Naive thymus-derived CD8-positive, alpha-beta T cell (primary cell): ENCODE measurements at places on chromosomes 13 and 19.

DNA sequence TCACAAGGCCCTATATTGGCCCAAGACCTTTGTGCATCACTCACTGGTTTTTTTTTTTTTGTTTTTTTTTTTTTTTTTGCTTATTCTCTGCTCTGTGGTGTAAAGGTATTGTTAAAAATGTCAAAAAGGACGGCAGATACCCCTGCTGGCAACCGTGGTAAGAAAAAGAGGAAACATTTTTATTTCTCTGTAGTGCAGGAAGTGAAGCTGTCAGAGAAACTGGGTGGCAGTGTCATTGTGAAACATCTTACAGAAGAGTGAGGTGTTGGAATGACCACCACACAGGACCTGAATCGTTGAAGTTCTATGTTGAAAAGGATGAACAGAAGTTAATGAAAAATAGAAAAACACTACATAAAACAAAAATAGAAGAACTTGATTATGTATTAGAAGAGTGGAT, 346.4 kb downstream of the FGF9 start:
- no peak for DNase-seq

GRCh38 chr13:39144391-39144790, 106.1 kb downstream of the NHLRC3 start:
- DNase-seq, result no peak

DNA sequence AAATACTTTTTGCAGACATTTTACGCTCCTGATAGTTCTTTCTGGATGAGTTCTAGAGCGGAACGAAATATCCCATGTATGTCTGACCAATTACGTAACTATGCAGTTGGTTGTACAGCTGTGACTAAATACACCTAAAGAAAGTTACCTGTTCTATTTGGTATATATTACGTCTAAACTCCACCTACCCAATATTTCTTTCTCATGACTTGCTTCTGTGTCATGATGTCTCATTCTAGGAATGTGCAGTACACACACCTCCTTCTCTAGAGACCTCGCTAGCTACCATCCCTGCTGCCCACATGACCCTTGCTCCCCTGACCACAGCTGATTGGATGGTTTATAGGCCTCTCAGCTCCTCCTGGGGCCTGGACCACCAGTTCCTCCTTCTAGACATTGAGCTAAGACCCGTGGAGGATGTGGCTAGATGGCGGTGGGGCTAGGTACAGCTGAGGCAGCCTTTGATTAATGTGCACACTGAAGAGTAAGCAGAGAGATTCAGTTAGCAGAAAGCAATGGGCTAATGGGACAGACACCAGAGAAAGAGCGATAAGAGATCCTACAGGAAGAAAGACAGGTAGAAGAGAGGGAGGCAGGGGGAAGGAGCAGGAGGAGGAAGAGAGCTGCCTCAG, 422.1 kb downstream of the COG6 start:
- DNase-seq, result no peak

DNA sequence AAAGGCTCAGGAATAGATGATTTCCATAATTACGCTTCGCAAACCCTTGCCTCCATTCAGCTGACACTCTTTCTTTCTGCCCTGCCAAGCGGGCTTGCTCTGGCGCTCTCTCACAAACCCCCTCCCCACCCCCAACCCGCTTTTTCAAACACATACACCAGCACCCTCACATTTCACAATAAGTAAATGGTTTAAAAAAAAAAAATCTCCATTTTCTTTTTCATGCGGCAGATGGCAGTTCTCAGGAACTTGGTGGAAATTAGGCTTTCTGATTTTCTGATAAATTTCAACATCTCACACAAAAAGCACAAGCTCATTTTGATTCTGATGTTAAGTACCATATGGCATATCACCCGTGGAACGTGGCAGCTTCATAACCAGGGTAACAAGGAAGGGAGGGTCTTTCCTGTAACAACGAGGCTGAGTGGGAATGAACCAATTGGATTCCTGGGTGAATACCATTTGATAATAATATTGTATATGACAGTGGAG, 43.8 kb downstream of the C13orf42 start:
- DNase-seq, result no peak

GRCh38 chr19:5196832-5197231, 143.8 kb downstream of the PTPRS start:
- no peak for DNase-seq

- DNase-seq, result no peak
Observed at GRCh38 chr19:34148658-34149185, 23.6 kb upstream of the LSM14A start.

GRCh38 chr19:44947041-44947581, 1.3 kb downstream of the APOC2 start:
- no peak for DNase-seq

DNA sequence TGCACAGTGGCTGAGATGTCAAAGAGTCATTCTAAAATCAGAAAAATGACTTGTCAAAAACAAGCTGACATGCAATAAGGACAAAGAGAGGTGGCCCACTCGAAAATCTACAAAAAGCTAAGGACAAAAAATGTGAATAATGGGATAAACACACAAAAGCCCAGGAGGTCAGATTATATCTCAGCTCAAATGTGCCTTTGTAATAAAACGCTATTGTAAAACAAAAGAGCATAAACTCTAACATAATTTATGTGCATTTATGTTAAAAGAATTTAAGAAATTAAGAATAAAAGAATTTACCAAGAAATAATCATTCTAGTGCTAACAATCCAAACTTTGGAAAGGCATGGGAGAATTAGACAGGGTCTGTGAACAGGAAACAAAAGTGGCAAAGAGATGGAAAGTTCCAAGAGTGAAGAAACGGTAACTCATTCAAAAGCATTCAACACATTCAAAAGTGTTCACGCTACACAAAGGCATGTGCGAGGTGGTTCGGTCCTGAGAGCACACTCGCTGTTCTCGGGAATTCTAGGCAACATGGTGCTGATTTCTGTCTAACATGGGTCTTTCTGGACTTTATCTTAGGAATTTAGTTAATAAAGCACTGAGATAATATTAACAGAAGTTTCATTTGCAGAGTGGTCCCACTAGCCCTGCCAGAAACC, 197.7 kb downstream of the KATNAL1 start:
- DNase-seq, result no peak

- DNase-seq, result no peak
Observed at GRCh38 chr19:52603558-52604207, 33.6 kb downstream of the ZNF701 start.

GRCh38 chr13:23322353-23323336, 110.9 kb downstream of the SACS start:
- DNase-seq, result no peak

GRCh38 chr19:34990578-34991192, 9.4 kb upstream of the GRAMD1A start:
- DNase-seq, result no peak

DNA sequence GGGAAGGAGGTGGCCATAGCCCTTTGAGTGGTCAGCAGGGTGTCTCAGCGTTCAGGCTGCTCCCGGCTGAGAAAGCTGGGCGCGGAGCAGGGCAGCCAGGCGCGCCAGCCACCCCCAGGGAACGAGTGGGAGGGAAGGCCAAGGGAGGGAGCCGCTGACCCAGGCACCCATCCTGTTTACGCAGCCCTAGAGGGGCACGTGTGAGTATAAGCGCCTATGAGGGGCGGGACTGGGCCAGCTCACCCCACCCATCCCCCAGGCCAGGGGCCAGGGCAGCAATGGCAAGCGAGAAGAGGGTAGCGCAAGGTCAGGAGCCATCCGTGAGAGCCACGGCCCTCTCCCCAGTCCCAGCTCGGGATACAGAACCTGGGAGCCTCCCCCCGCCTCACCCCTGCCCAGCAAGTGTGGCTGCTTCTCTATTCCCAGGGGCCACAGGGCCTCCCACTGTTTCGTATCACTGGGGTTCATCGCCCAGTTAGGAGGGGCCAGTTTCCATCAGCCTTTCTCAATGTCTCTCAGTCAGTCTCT, 897 bp upstream of the DMKN start:
- DNase-seq, result no peak

GRCh38 chr13:28490061-28490460, 4.9 kb downstream of the FLT1 start:
- no peak for DNase-seq

- DNase-seq, result no peak
Observed at GRCh38 chr19:1744133-1744665, 9.1 kb upstream of the ONECUT3 start.

DNA sequence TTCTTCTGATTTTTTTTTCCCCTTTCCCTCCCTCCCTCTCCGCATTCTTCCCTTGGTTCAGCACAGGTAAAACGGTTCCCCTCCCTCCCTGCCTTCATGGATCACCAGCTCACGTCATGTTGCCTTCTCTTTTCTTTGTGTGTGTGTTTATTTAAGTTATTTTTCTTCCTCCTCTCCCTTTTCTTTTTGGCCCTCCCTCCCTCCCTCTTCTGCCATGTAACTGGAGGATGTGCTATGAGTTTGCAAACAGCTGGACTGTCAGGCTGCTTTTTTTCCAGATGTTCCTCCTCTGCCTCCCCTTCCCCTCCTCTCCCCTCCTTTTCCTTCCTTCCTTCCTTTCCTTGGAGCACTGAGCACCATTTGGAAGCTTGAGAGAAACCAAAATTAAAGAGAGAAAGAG, 2.0 kb downstream of the LENG9 start:
- DNase-seq, result no peak

GRCh38 chr13:97945792-97946419, 7.6 kb upstream of the IPO5 start:
- DNase-seq, result no peak

DNA sequence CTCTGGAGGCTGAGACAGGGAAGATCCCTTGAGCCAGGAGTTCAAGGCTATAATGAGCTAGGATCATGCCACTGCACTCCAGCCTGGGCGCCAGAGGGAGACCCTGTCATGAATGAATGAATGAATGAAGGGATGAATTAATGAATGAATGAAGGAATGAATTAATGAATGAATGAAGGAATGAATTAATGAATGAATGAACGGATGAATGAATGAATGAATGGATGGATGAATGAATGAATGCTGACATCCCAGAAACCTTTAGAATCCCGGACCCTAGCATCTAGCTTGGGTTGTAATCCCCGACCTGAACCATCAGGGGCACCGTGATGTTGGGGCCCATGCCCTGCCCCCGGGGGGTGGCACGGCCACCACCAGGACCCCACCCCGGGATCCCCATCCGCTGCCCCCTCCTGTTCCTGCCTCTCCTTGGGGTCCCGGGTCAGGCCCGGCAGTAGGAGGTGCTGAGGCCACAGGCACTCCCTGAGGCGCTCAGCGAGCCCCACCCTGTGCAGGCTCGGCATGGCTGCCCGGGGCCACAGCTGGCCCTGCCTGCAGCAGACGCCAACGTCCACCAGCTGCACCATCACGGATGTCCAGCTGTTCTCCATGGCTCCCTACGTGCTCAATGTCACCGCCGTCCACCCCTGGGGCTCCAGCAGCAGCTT, 3.4 kb downstream of the EBI3 start:
- no peak for DNase-seq

GRCh38 chr13:84038001-84038400, 155.7 kb upstream of the SLITRK1 start:
- DNase-seq, result no peak

DNA sequence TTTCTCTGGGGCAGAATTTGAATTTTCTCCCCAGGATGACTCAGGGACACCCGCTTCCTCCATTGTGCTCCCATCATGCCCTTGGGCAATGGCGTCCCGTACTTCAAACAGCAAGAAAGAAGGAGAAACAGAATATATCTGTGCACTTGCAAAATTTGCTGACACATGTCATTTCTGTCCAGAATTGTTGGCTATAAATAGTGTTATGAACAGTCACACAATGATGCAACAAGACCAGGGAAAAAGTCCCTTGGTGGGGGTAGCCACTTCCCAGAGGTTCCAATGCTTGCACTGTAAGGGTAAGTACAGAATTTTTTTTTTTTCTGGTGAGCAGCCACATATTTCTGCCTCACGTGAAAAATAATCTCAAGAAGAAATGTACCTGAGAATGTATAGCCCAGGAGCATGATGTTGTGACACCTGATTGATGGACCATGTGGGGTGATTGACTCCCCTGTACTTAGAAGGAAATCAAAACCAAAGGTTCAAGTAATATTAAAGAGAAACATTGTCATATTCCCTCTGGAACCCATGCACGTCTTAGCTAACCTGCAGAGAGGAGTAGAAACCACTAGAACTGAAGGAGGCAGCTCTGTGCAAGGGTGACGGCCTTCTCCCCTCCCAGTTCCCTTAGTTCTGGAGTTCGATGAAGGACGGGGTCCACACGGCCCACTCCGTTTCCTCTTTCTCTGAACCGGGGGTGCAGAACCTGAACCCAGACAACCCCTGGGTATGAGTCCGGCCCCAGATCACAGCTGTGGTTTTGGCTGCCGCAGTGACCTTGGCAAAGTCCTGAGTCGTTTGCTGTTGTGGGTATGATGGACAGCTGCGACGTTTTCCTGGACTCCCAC, 9.3 kb upstream of the LAIR1 start:
- no peak for DNase-seq

- peak; percentile 97 for DNase-seq
Observed at GRCh38 chr19:6460099-6460884, 700 bp upstream of the SLC25A23 start.

GRCh38 chr19:51994048-51994644, 7.5 kb upstream of the ZNF350 start:
- no peak for DNase-seq
